DND-41 (cell line): ENCODE measurements at places on chromosomes 5 and 9.

DNA sequence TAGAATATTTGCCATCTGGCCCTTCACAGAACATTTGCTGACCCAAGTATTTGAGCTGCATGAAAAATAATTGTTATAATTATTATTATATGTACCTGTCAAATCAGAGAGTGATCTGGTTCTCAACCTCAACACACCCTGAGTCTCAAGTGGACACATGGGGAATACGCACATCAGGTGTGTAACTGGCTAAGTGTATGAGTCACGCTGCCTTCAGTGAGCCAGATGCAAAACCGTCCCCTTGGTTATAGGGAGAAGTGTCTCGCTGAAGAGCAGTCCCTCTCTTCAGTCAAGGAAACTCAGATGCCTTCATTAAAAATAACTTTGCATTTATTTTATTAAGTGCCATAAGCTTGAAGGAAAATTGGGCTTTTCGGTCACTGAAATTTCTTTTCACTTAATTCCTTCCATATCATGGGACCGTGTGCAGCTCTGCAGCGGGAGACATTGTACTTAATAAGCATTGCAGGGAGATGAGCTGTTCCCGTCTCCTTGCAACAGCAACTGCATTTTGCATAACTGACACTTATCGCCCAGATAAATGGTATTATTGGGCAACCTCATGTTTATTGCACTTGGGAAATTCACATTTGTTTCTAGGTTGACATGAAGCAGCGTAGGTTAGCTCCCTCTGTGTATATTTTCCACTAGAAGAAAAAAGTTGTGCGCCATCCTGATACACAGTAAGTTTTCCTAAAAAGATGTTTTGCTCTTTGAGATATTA lies 512.3 kb upstream of the DAP start:
- no peak for DNase-seq

- DNase-seq: peak; percentile 66
Observed at GRCh38 chr9:122350577-122351355, 20.1 kb upstream of the PTGS1 start.

DNA sequence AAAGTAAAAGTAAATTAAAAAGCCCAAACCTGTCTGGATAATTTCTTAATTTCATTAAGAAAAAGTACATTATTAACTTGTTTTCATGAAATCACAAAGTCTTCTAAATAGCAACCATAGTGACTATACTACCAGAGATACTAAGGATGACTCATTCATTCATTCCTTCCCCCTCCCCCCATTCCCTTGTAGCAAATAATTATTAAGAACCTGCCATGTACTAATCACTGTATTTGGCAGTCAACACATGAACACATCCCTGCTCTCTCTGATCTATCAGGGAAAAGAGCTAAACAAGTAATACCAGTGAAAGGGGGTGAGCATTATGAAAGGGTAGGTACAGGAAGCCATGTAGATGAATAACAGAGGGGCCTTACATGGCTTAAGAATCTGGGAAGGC lies 203.9 kb downstream of the CWC27 start:
- DNase-seq: no peak

DNA sequence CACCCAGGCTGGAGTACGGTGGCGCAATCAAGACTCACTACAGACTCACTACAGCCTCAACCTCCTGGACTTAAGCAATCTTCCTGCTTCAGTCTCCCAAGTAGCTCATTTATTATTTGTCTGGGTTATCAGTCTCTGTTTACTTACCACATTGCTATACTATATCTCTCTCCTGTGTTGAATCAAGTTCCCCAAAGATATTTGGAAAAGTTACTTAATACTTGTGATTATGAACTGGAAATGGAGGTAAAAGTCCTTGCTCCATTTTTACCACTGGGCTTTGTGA lies 55.6 kb downstream of the ANGPTL2 start:
- no peak for DNase-seq

- DNase-seq: no peak
Observed at GRCh38 chr5:77418162-77418561, 74.0 kb downstream of the WDR41 start.

DNA sequence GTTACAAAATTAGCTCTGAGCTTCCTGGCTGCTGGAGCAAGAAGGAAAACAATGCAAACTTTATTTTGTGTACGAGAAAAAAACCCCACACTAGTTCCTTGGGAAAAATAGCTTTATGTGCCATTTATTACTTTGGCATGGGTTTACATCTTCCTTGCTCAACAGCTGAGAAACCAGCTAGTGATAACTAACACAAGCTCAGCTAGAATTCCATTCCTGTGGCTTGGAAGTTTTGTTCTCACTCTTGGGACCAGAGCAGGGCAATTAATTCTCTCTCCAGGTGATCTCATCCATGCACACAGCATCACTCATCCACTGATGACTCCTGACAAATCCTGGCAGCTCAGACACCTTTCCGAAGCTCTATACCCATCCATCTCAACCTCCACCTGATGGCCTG lies 104.1 kb downstream of the CRB2 start:
- no peak for DNase-seq

DNA sequence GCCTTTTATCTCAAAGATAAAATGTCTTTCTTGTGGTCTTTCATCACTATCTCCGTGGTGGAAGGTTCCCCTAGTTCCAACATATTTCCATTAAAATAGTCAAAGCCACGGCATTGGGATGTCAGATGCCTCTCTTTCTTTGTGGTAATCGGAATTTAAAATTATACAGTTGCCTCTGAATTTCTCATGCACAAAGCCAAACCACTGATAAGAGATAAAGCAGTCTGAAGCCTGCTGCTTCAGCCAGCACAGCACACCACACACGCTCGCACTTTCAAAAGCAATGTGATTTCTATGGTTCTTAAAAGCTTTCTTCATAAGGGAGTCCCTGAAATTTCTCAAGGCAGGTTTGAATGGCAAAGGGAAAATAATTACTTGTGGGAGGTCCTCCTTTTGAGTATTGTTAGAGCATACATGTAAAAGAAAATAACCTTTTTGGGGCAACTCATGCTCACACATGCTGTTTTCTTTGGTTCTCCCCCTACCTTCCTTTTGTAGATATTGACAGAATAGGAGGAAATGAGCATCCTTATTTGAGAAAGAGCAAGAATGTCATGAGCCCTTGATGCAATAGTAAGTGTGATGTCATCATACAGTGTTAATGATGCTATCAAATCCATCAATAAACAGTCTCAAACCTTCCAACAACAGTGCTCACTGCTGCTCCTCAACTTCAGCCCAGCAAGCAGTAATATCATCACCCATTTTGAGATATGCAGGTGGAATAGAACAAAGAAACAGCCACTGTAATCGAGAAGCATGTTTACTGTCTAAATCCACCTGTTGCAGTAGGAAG lies 85.7 kb upstream of the PPP1R2B start:
- no peak for DNase-seq

- DNase-seq: no peak
Observed at GRCh38 chr5:96248131-96248530, 184.9 kb downstream of the PCSK1 start.

GRCh38 chr9:84575705-84576104 lies 93.8 kb upstream of the NTRK2 start:
- no peak for DNase-seq

- peak; percentile 17 for DNase-seq
Observed at GRCh38 chr9:19049917-19050636, 850 bp downstream of the RRAGA start.
